ENCODE measurements at places on chromosomes 1 and 21. TPM values are rescaled to one million over a fixed set of nuclear protein-coding genes. Genes with fewer than 3 reads are reported as not detected.

Gene OR2W3
- total RNA-seq: 3.6 TPM

Gene KIF17
- 3.5 TPM for total RNA-seq

Gene EVA1C
- 30.2 TPM for total RNA-seq

Gene MYBPH
- not detected for total RNA-seq

Gene SPRR2F
- not detected for total RNA-seq

Gene SVBP
- total RNA-seq: 21.7 TPM

Gene SPRR1B
- total RNA-seq: not detected

Gene TFF3
- total RNA-seq: 0.96 TPM

Gene OR2L13
- total RNA-seq: 0.29 TPM
